ENCODE measurements at places on chromosomes 6 and 20. TPM values are rescaled to one million over a fixed set of nuclear protein-coding genes. Genes with fewer than 3 reads are reported as not detected.

- H3K27ac ChIP-seq = no peak overlapping the region
- no peaks in the 10 kb centered on the region for H3K27me3 ChIP-seq
- peaks cover 20% of the 10 kb centered on the region for H3K4me1 ChIP-seq
Observed at GRCh38 chr6:152310371-152310954, 326.7 kb downstream of the SYNE1 start.

MYBL2 gene
- total RNA-seq = 15.7 TPM

DNA sequence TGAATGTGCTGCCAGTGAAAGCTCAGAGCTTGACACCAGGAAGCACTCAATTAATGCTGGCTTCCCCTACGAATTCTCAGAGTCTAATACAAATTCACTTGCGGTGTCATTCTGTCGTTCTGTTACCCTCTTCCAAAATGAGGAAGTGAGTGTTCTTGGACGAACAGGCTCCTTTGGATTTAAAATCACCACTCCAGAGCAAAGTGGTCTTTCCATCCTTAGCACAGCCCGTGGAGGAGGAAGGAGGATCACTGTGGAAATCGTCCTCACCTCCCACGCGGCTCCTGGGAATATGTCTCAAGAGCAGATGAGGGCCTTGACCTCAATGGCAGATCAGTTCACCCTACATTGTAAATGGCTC is 41.7 kb downstream of the RIOK1 start:
- no peaks in the 10 kb centered on the region for H3K27me3 ChIP-seq
- H3K36me3 ChIP-seq = no peaks in the 10 kb centered on the region
- H3K4me1 ChIP-seq = peaks cover 15% of the 10 kb centered on the region
- no peak for DNase-seq
- no peak overlapping the region for H3K4me3 ChIP-seq
- no peak overlapping the region for H3K27ac ChIP-seq

GRCh38 chr6:24752503-24752902 is 22.2 kb upstream of the GMNN start:
- DNase-seq = no peak
- no peak overlapping the region for H3K4me3 ChIP-seq
- H3K4me1 ChIP-seq = no peaks in the 10 kb centered on the region
- no peak overlapping the region for H3K27ac ChIP-seq
- no peaks in the 10 kb centered on the region for H3K27me3 ChIP-seq
- no peaks in the 10 kb centered on the region for H3K36me3 ChIP-seq

OR2W1 gene
- not detected for total RNA-seq

DNA sequence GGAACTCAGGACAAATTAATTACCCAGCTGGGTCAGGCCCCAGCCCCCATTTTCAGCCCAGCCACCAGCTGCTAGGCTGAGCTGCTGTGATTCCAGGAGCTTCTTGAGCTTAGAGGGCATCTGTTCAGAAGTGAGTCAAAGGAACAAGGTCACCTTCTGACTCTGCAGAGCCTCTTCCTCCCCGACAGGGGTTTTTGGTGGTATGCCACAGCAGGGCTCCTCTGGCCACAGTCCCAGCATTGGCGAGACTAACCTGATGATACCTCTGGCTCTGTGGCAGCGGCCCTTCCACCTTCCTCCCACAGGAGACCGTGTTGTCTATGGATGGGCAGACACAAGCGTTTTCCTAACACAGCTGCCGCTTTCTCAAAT is 39.7 kb downstream of the ZC3H12D start:
- H3K4me3 ChIP-seq = no peak overlapping the region
- H3K36me3 ChIP-seq = no peaks in the 10 kb centered on the region
- H3K4me1 ChIP-seq = peaks cover 15% of the 10 kb centered on the region
- DNase-seq = no peak
- peaks cover 2% of the 10 kb centered on the region for H3K27me3 ChIP-seq

DNA sequence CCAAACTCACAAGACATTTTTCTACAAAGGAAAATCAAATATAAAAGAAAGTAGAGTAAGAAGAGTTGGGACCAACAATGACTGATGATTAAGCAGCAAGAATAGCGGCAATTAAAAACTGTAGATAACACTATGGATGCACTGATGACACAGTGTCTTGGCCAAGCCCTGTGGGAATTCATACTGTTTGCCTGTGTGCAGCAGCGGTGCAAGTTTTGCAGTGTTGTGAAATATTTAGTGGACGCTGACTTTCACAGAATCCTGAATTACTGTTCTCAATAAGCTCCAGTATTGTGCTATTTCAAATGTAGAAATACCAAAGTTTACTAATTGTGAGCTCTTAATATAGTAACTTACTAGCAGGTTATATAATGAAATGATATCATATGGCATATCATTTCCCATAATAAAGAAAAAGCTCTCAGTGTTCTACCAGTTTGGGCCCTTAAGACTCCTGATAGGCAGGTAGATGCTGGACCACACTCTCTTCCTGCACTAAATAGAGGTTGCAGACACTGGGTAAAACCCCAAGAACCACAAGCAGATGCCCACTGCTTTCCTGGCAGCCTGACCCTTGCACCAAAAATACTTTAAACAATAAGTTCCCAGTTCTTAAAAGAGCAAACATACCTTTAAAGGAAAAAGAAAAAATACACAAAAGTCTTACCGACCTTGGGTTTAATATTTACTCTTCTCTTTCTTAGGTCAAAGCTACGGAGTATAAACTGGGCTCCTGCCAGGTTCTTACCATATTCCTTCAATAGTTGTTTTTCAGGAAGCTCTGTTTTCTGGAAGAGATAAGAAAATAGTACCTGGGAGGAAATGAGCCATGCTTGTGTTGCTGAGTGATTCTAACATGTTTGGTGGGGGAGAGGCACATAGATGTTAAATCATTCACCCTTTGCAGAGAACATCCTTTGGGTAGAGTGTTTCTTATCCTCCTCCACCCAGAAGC is 41.6 kb downstream of the ANKEF1 start:
- no peak overlapping the region for H3K4me3 ChIP-seq
- no peaks in the 10 kb centered on the region for H3K36me3 ChIP-seq
- DNase-seq = no peak
- H3K27me3 ChIP-seq = no peaks in the 10 kb centered on the region
- H3K4me1 ChIP-seq = peaks cover 21% of the 10 kb centered on the region
- no peak overlapping the region for H3K27ac ChIP-seq

DNA sequence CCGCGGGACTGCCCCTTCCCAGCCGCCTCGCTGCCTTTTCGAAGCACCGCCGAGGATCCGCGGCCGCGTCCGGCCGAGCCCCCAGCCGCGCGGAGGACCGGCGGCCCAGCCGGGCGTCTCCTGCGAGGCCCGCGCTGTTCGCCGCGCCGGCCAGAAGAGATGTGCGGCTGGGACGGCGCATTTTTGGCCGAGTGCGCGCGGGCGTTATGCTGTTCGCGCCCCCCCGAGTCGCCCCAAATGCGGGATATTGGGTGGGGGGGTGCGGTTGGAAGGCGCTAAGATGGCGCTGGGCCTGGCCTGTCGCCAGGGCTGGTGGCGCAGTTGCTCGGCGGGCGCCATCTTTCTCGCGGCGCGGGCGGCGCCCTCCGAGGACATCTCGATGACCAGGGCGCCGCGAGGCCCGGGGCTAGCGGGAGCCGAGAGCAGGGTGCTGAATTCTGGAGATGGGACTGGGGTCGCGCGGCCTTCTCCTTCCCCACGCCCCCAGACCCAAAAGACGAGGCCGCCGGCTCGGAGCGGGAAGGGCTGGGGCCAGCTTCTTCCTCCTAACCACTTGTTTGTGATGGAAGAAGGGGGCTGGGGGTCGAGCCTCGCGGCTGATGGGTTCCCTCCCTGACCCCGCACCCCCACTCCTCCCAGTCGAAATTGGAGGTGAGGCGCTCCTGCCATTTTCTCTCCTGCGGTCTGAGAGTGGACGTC is 1.5 kb downstream of the BICRAL start:
- H3K36me3 ChIP-seq = no peaks in the 10 kb centered on the region
- H3K4me3 ChIP-seq = peak overlapping the region; percentile 89
- peak; percentile 89 for DNase-seq
- peak overlapping the region; percentile 98 for H3K27ac ChIP-seq
- H3K4me1 ChIP-seq = peaks cover 8% of the 10 kb centered on the region
- H3K27me3 ChIP-seq = no peaks in the 10 kb centered on the region

- peak overlapping the region; percentile 84 for H3K27ac ChIP-seq
- H3K36me3 ChIP-seq = no peaks in the 10 kb centered on the region
- no peaks in the 10 kb centered on the region for H3K27me3 ChIP-seq
- DNase-seq = no peak
- H3K4me1 ChIP-seq = peaks cover 62% of the 10 kb centered on the region
Observed at GRCh38 chr20:35661908-35662307, 2.8 kb downstream of the CPNE1 start.

DNA sequence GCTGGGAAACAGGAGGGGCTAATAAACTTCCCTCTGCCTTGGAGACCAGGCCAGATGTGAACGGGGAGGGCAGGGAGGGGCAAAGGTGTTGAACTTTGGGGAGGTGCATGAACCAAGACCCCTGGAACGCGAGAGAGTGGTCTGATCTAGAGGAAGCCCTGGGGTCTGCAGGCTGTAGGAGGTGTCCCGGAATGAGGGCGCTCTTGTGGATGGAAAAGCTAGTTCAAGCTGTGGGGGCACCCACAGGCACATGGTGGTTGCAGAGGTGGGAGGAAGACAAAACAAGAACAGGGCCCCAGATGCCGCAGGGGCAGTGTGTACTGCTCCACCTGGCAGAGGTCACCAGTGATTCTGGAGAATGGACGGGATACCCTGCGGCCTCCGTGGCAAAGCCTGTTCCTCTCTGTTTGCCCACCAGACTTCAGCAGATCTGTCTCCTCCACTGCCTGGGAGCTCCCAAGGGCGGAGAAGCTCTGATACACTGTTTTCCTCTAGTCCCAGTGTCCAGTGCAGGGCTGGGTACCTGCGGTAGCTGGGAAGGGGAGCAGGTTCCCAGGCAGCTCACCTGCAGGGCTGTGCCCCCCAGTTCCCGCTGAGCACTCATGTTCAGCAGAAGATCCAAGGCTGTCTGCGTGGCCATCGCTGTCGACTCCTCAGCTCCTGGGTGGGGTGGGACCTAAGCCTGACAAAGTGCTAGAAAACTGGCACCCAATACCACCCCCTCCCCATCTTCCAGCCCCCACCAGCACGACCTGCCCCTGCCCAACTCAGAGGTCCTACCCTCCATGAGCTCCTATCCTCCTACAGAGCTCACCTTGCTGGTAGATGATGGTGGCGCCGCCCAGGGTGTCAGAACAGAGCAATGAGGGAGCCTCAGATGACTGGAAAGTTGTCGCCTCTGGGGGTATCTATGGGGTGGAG is 14.7 kb downstream of the ZNF335 start:
- peak; percentile 76 for DNase-seq
- no peak overlapping the region for H3K27ac ChIP-seq
- no peaks in the 10 kb centered on the region for H3K27me3 ChIP-seq
- H3K4me3 ChIP-seq = no peak overlapping the region

- peaks cover 7% of the 10 kb centered on the region for H3K36me3 ChIP-seq
- peak overlapping the region; percentile 91 for H3K27ac ChIP-seq
- no peak overlapping the region for H3K4me3 ChIP-seq
- DNase-seq = no peak
- H3K4me1 ChIP-seq = peaks cover 66% of the 10 kb centered on the region
- no peaks in the 10 kb centered on the region for H3K27me3 ChIP-seq
Observed at GRCh38 chr6:169190144-169190584, 63.5 kb downstream of the THBS2 start.

GRCh38 chr20:63372971-63373885 is 12.1 kb upstream of the CHRNA4 start:
- no peak for DNase-seq
- no peak overlapping the region for H3K27ac ChIP-seq
- peaks cover 42% of the 10 kb centered on the region for H3K27me3 ChIP-seq
- no peak overlapping the region for H3K4me3 ChIP-seq

Measured in chondrocyte (in vitro differentiated cells).